ENCODE measurements at places on chromosomes 5 and 9. TPM values are rescaled to one million over a fixed set of nuclear protein-coding genes. Genes with fewer than 3 reads are reported as not detected.

DNA sequence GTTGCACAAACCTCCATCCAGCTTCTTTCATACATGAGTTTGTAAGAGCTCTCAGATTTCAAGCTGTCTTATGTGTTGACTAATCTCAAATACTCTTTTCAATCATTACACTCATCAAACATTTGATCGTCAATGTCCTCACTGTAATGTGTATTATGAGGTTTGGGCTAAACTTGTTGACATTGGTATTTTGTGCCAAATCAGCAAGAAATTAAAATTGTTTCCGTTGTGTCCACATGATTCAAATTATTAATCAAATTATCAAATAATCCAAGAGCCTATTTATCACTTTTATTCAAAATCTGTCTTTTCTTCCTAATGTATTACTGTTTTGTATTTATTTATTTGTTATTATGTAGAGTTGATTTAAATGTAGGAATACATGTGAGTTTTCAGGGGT is 283.4 kb downstream of the GAS1 start:
- no peak overlapping the region for H3K27ac ChIP-seq
- H3K27me3 ChIP-seq = no peaks in the 10 kb centered on the region
- peaks cover 21% of the 10 kb centered on the region for H3K4me1 ChIP-seq
- no peaks in the 10 kb centered on the region for H3K36me3 ChIP-seq
- no peak for DNase-seq
- no peak overlapping the region for H3K4me3 ChIP-seq

Gene WDR38
- not detected for total RNA-seq

Gene GARIN3
- not detected for total RNA-seq

Gene PCDHGB4
- total RNA-seq = 12.6 TPM

DNA sequence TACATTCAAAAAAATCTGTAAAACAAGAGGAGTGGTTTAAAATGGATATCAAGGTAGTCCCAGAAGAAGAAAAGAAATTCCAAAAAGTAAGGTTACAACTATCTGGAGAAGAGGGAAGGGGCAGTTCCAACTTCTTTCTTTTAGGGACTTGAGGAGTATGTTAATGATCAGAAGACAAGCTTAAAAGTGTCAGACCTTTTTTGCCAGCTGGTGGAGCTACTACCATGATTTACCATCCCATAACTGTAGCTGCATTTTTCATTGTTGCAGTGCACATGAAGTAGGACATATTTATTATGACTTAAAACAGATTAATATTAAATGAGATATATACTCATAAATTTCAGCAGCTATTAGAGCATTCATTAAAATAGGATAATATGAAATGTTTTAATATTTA is 158.5 kb upstream of the RGS7BP start:
- H3K36me3 ChIP-seq = peaks cover 2% of the 10 kb centered on the region
- H3K27ac ChIP-seq = no peak overlapping the region
- H3K4me1 ChIP-seq = no peaks in the 10 kb centered on the region

- no peak for DNase-seq
- H3K4me1 ChIP-seq = no peaks in the 10 kb centered on the region
These were observed 8.8 kb upstream of the BRD3 start for GRCh38 chr9:134076644-134077043.
